ENCODE measurements at places on chromosomes 12 and 14.

GRCh38 chr14:98955741-98956070 is 316.3 kb downstream of the BCL11B start:
- peaks cover 42% of the 10 kb centered on the region for H3K4me1 ChIP-seq
- no peak overlapping the region for H3K4me3 ChIP-seq
- H3K27ac ChIP-seq = no peak overlapping the region
- H3K36me3 ChIP-seq = no peaks in the 10 kb centered on the region
- DNase-seq = no peak

GRCh38 chr12:103382736-103383346 is 112.9 kb downstream of the C12orf42 start:
- H3K4me1 ChIP-seq = no peaks in the 10 kb centered on the region
- H3K27ac ChIP-seq = no peak overlapping the region
- no peak overlapping the region for H3K4me3 ChIP-seq
- no peaks in the 10 kb centered on the region for H3K27me3 ChIP-seq
- H3K36me3 ChIP-seq = no peaks in the 10 kb centered on the region

- DNase-seq = no peak
- H3K4me3 ChIP-seq = peak overlapping the region; percentile 18
- peaks cover 14% of the 10 kb centered on the region for H3K4me1 ChIP-seq
- peaks cover 5% of the 10 kb centered on the region for H3K36me3 ChIP-seq
- peak overlapping the region; percentile 64 for H3K27ac ChIP-seq
Observed at GRCh38 chr14:99192028-99192621, 79.9 kb downstream of the BCL11B start.

- H3K4me1 ChIP-seq = no peaks in the 10 kb centered on the region
- peaks cover 5% of the 10 kb centered on the region for H3K27me3 ChIP-seq
- no peak overlapping the region for H3K4me3 ChIP-seq
- DNase-seq = no peak
Observed at GRCh38 chr12:65759735-65760134, 64.5 kb upstream of the HMGA2 start.

DNA sequence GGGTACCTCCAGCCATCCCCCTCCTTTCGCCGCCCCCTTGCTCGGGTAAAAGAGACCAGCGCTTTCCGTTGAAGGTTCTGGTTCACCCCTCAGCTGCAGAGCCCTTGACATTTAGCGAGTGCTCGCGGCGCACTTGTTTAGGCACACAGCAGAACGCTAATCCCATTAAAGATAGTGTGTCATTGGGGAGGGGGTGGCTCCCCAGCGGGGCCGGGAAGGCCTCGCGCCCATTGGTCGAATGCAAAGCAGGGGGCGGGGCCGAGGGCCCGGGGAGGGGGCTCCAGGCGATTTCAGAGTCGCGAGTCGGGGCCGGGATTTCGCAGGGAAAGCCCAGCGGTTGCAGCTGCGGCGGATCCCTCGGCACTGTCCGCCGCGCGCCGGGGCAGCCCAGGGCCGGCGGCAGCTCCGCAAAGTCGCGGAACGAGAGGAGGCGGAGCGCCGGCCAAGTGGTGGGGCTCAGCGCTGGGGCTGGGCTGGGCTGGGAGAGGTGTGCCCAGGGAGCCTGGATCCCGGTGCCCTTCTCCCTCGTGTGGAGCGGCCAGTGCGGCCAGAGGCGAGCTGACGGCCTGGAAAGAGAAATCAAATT is 122.9 kb downstream of the TSPAN9 start:
- peak overlapping the region; percentile 54 for H3K4me3 ChIP-seq
- H3K36me3 ChIP-seq = no peaks in the 10 kb centered on the region

Data from esophagus squamous epithelium (tissue), 5 donors.